ENCODE measurements at places on chromosomes 1 and 21. TPM values are rescaled to one million over a fixed set of nuclear protein-coding genes. Genes with fewer than 3 reads are reported as not detected.

CCDC30 gene
- polyA plus RNA-seq: 26.7 TPM

SLC19A1 gene
- polyA plus RNA-seq: 67.0 TPM

FMO4 gene
- 28.2 TPM for polyA plus RNA-seq

PRMT6 gene
- polyA plus RNA-seq: 44.4 TPM

RCSD1 gene
- polyA plus RNA-seq: 12.0 TPM

KCNE1 gene
- polyA plus RNA-seq: 0.18 TPM

GSTM1 gene
- polyA plus RNA-seq: 115 TPM

PTP4A2 gene
- 240 TPM for polyA plus RNA-seq

SLAMF6 gene
- polyA plus RNA-seq: 0.13 TPM

DLGAP3 gene
- polyA plus RNA-seq: 1.9 TPM

CFHR5 gene
- polyA plus RNA-seq: not detected

MYOG gene
- 0.18 TPM for polyA plus RNA-seq

LCE6A gene
- polyA plus RNA-seq: not detected

SERTAD4 gene
- polyA plus RNA-seq: 3.3 TPM

TMEM50B gene
- 60.5 TPM for polyA plus RNA-seq

PPM1J gene
- 1.1 TPM for polyA plus RNA-seq

ZC3H12A gene
- polyA plus RNA-seq: 1.7 TPM

CLEC20A gene
- 0.30 TPM for polyA plus RNA-seq

DMRTA2 gene
- not detected for polyA plus RNA-seq

TRIM63 gene
- 1.2 TPM for polyA plus RNA-seq

LCE1A gene
- not detected for polyA plus RNA-seq

ESRRG gene
- polyA plus RNA-seq: 45.0 TPM
